ENCODE measurements at places on chromosomes 4 and X.

DNA sequence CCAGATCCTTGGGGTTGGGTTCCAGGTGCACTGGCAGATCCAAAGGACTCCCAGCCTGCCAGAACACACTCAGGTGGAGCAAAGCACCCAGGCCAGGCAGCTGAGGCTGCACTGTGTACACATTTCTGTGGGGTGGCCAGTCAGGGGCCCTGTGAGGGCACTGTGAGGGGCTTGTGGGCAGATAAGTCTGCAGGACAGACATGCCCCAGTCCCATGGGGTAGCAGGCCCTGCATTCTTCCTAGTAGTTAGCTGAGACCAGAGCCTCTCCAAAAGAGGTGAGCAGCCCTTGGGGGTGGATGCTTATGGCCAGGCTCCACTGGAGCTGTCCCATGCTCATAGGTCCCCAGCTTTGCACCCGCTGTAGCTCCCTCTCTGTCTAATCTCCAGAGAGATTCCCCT, 7.6 kb downstream of the ETDB start:
- DNase-seq, result no peak

DNA sequence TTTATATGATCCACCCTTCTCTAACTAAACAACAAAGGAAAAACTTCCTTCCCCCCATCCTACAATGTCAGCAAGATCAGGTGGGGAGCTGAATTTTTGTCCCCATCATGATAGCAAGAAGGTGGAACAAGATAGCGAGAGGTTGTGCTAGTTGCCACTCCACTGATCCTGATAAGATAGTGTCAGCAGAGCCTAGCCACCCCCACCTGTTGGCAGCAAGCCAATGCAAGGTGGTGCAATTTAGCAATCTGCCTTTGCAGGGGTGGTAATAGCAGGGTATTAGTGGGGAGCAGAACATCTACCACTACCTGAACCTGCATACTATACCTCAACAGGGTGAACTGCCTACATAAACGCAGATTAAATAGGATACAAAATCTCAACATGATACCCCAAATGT, 80.2 kb upstream of the MAMLD1 start:
- DNase-seq, result no peak

GRCh38 chr4:2060611-2061185, 1.6 kb downstream of the NAT8L start:
- no peak for DNase-seq

DNA sequence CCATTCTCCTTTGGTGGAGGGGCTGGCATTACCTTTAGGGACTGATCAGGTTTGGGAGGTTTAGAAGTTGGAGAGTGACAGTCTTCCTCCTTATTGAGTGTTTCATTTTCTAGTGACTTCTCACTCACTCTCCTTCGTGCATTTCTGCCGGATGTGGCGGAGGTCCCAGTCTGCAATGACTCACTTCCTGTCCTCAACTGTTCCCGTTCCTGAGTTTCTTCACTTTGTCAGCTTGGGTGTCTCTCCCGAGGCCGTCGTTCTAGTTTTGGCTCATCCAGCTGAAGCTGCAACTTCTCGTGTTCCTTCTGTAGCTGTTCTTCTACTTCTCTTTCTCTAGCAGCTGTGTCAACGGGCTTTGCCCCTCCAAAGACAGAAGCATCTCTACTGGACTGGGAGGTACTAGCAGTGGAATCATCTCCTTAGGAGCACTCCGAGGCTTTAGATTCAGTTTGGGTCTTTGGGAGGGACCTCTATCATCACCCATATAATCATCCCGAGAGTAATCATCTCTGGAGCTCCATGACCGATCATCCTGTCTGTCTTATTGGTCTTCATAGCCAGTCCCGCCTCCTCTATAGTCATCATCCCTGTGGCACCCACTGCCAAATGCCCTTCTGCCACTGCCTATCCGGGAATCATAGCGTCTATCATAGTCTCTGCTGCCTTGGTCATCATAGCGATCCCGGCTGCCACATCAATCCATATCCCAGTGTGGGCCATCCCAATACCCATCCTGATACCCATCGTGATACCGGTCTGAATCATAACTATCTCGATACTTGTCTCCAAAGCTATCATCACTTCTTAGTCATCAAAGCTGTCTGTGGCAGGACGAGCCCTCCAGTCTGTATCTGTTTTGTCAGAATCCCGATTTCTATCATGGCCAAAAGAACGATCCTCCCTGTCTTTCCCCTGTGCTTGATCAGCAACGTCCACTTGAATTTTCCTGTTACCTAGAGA, 35.3 kb upstream of the VSIG4 start:
- DNase-seq, result no peak

DNA sequence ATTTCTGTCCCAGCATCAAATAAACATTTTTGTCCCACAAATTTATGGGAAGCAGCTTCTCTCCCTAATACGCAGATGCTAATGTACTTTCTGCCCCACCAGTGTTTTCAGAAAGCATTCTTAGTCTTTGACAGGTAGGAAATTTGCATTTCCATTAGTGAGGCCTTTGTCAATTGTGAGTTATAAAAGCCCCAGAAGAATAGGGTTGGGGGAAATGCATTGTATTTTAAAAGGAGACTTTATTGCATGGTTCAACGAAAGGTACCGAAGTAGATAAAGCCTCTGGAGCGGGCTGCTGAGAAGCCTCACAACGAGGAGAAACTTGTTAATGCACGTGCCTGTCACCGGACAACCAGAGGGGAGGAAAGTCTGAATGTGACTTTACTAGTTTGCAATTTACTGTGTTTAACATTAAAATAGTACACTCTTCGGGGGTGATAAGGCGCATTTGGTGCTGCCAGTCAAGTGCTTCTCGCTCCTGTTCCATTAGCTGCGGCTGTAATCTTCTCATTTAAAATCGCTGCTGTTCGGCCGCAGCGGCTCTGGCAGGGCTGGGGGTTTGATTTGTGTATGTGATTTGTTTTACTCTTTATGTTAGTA, 63.4 kb downstream of the DCTD start:
- no peak for DNase-seq
